ENCODE measurements at places on chromosomes 6 and 20.

DNA sequence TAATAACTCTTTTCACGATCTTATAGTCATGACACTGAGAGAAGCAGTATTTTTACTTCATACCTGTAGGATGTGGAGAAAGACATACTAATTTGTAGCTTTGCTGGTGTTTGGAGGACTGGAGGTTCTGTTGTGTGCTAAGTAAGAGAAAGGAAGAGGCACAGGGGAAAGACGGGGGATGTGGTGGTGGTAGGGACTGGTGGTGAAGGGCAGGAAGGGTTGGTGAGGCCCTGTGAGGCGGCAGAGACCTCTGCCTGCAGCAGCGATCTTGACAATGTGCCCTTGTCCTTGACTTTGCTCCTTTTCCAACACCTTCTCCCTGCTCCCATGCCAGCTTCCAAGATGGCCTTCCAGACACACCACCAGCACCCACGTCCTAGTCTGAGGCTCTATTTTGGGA is 32.6 kb upstream of the MPC1 start:
- no peak for DNase-seq

DNA sequence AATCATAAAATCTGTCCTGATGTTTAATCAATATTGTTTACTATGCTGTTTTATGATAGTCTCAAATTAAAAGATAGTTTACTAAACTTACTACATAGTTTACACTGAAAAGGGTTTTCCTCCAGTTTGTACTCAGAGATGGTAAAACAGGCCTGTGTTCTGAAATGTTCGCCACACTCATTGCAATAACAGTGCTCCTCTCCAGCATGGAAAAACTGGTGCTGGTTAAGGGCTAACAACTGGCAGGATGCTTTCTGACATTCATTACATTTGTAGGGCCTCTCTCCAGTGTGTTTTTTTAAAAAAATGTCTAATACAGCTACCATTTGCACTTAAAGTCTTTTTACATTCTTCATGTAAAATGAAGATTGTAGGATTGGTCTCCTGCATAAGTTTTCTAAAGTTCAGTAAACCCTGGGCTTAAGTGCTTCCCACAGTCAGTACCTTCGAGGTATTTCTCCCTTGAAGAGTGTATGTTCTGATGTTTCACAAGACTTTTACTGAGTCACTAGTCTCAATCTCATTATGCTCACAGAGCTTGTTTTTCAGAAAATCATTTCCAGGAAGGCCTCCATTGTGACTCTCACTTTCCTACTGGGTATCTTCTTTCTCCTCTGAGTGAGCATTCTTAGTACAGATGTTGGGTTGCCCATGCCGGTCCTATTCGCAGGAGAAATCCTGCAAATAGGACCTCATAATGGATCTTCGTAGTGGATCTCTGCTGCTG is 8.7 kb upstream of the ZSCAN12 start:
- DNase-seq: no peak

DNA sequence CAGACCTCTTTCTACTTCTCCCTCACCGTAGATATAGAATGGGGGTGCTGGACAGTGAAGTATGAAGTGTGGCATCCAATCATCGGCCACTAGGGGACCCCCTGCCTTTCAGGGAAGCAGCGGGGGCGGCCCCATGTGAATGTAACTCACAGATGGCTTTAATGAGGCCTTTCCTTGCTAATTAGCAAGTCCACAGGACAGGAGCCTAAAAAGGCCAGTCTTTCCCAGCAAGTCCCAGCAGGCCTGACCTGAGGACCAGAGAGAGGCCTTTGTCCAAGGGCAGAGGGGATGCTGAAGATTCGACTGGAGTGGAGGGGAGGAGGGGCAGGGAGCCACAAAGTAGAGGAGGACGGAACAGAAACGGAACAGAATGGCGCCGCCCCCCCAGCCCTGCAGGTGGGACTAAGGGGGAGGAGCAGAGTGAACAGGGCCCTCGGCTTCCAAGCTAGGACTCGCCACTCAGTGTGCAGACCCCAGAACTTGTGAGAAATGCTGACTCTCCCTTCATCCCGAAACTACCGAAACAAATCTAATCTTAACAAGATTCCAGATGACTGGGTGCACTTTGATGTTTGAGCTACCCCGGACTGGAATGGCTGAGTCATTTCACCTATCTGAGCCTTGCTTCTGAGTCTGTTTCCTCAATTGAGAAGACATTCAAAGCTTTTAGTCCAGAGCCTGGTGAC is 5.8 kb downstream of the C6orf132 start:
- DNase-seq: no peak

- no peak for DNase-seq
These were observed 22.2 kb downstream of the RRBP1 start for GRCh38 chr20:17659801-17660200.

DNA sequence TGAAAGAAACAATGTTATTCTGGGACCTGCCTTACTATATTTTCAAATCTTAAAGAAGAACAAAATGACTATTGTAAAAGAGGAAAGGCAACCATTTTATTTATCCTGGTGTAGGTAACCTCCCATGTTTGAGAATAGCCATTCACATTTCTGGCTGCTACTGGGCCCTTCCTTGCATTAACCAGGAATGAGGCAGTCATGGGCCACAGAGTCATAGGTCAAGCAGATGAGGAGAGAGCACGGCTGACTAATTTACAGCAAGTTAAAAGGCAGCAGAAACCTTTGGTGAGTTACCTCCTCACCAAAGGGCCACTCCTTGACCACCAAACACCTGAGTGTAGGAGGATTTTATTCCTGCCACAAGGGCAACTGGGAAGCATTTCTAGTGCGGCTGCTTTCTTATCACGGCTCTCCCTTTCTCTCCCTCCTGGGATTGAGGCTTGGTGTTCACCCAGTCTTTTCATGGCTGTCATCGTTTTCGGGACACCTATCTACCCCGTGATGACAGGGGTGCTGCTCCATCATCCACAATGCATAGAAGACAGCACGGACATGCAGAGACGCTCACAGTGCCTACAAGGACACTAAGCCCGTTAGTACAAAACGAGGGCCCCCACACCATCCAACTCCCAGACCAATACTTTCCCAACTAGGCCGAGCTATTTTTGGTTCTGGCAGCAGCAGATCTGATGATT is 4.4 kb upstream of the LAMA4 start:
- DNase-seq: no peak

DNA sequence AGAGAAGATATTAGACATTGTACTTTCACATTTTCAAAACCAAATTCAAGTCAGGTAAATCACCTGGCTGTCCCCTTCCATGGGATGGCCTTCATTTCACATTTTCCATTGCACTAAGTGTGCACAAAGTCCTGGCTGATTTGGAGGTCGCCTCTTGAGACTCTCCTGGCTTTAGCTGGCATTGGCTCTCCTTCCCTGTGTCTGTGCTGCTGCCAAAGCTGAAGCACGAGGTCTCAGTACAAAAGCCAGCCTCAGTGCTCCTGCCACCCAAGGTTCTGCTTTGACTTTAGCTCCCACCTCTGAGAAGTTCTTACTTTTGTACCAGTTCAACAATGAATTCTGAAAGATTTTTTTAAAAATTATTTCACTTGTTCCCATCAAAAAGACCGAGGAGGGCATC is 289.2 kb upstream of the CNR1 start:
- no peak for DNase-seq

GRCh38 chr6:54282186-54282585 is 26.1 kb upstream of the TINAG start:
- DNase-seq: no peak

GRCh38 chr6:13405961-13406477 is 77.7 kb upstream of the TBC1D7 start:
- DNase-seq: no peak

DNA sequence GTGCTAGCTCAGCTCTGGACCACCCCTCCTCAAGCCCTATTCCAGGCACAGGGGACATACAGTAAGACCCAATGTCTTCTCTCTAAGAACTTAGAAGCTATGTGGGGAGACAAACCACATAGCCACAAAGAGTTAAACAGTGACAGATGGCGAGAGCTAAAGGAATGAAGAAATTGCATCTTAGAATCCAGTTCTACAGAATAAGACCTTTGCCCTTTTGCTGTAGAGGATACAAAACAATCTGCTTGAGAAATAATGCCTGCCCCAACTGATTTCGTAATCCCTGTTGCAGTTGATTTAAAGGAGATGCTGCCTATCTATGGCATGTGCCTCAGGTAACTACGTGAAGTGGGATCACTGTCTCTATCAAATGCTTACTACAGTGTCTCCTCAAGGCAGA is 31.2 kb downstream of the TNFRSF21 start:
- DNase-seq: no peak

DNA sequence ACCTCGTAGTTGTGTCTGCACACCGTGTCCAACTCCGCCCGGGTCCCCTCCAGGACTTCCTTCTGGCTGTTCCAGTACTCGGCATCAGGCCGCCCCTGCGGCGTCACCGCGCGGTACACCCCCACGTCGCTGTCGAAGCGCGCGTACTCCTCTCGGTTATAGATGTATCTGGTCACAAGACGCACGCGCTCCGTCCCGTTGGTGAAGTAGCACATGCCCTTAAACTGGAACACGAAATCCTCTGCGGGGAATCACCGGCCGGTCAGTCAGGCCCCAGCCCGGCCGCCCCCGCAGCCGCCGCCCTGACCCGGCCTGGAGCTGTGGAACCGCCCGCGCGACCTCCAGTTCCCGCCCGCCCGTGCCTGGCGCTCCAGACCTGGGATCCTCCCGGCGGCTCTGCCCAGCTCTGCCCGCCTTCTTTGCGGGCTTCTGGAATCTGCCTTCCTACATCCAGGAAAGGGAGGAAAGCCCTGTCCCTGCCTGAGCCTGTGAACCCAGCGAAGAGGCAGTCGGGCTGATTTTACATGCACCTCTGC is 1.6 kb downstream of the HLA-DQB1 start:
- no peak for DNase-seq

DNA sequence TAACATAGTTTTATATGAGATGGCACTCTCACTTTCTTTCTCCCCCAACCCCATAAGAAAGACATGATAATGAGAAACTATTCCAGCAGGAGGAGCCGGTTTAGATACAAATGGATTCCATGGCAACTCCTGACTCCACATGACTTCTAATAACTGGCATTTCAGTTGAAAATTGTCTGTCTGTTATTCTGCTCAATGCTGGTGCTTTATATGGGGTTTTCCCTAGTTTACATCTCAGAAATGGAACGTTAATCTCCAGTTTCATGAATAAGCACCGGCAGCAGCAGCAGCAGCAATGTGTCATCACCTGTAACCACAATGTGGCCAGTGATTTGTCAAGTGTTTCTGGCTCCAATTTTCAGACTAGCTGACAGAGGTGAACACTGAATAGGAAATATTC is 8.0 kb upstream of the SIM1 start:
- no peak for DNase-seq

DNA sequence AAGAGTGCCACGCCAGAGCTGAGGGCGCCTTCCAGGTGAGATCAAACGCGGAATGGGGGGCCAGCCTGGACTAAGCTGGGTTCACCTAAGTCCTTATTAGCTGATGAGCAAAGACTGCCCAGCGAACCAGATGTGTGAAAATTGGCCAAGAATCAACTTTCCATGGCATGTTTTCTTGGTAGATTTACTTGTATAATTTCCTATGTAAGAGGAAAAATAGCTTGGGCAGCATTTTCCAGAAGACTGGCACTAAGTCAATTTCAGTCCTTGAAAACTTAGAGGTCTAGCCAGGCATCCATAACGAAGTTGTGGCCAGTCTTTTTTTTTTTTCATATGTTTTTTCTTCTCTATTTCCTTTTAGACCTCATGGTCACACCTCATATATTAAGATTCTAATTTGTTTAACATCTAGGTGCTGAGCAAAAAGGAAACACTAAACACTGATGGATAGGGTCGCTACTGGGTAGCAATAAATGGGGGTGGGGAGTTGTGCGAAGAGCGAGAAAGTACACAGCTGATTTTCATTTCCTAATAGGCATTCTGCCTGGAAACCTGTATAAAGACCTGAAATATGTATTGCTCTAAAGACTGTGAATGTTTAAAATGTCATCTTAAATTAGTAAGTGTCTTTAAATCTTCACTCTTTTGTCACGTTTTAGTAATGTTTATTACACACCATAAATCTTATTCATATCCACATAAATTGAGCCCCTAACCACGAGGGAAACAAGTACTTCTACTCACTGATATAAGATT is 188.8 kb downstream of the CD83 start:
- DNase-seq: no peak

DNA sequence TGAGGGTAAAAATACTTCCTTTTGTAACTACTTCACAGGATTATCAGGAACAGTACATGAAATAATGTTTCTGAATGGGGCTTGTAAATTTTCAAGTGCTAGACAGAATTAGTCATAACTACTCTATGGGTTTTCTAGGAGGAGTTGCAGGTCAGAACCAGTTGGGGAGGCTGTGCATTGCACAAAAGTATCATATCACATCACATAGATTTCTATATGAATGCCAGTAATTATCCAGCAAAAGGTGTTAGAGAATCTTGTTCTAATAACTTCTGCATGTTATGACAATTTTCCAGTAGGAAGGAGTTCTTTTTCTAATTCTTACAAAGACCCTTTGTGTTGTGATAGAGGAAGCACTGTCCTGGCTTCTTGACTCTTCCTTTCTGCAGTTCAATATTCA is 551.6 kb downstream of the COL12A1 start:
- no peak for DNase-seq

DNA sequence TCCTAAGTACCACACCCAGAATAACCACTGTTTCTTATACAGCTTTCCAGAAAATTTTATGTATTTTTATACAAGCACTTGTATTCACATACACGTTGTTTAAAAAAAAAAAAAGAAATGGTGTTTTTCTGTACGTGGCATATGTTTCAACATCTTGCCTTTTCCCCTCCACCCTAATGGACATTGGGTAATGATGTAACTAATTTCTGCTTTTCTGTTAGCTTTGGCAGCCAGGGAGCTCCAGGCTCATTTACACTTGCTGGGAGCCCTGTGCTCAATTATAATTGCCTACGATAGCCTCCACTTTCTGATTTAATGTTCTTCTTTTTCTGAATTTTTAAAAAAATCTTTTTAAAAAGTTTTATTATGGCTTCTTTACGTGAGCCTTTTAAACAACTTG is 352.4 kb downstream of the UTRN start:
- DNase-seq: no peak

- DNase-seq: no peak
These were observed 27.5 kb downstream of the ORC3 start for GRCh38 chr6:87617405-87617804.

GRCh38 chr6:33620158-33620855 is 815 bp upstream of the ITPR3 start:
- DNase-seq: no peak

DNA sequence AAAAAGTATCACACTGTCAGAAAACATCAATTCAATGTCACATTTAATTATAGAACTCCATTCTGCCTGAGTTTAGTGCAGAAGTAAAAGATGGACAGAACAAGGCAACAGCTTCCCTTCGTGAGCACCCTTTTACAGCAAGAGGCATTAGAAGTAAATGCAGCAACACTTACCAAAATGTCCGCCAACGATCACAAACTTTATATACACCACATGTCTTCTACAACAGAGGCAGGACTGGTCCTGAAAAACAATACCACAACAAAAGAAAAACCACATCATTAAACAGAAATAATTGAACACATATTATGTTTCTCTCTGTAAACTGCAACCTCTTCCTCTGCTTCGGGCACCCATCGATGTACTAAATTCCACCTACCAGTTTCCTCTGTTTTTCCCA is 92.9 kb downstream of the FYN start:
- no peak for DNase-seq

All from activated CD8-positive, alpha-beta memory T cell treated with anti-CD3 and anti-CD28 coated beads for 4 hours (primary cell).